Fibroblast of skin of scalp (primary cell): ENCODE measurements at places on chromosomes 2 and 18.

- no peak for DNase-seq
Measured at GRCh38 chr2:48415836-48416515, 114.0 kb upstream of the STON1 start.

GRCh38 chr2:196174404-196174803 is 3.0 kb upstream of the STK17B start:
- no peak for DNase-seq

GRCh38 chr18:6625481-6625880 is 104.0 kb upstream of the ARHGAP28 start:
- DNase-seq, result no peak

- DNase-seq, result no peak
Measured at GRCh38 chr2:147553775-147554271, 291.0 kb upstream of the ACVR2A start.

GRCh38 chr2:109275120-109276012 is 146.4 kb downstream of the SH3RF3 start:
- DNase-seq, result no peak
